Left lung (tissue), 14 donors: ENCODE measurements at places on chromosomes 1 and 21. TPM values are rescaled to one million over a fixed set of nuclear protein-coding genes. Genes with fewer than 3 reads are reported as not detected.

Gene FCGR1A
- total RNA-seq: 43.6 TPM

Gene HSD3B2
- total RNA-seq: not detected

Gene ELAVL4
- total RNA-seq: not detected

GRCh38 chr1:214913966-214914365 lies 168.6 kb upstream of the KCNK2 start:
- H3K27ac ChIP-seq: no peak overlapping the region
- no peaks in the 10 kb centered on the region for H3K27me3 ChIP-seq
- H3K36me3 ChIP-seq: no peaks in the 10 kb centered on the region
- no peaks in the 10 kb centered on the region for H3K4me1 ChIP-seq

DNA sequence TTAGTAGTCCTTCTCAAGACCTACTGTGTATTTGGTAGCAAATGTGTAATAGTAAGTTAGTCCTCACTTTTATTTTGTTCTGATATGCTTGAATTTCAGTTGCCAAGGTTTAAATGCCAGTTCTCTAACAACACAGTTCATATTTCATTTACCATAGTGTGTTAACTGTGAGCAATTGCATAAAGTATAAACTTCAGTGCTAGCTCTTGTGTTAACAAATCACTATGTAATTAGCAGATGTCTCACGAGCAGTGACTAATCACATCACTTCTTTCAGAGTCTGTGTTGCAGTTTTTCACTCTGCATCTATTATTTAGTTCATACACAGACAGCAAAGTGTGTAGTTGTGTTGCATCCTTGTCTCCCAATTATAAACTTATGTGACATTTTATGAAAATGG lies 47.8 kb downstream of the ZMYM4 start:
- no peaks in the 10 kb centered on the region for H3K4me1 ChIP-seq
- H3K27me3 ChIP-seq: no peaks in the 10 kb centered on the region
- no peak for DNase-seq
- no peak overlapping the region for H3K4me3 ChIP-seq

Gene KCNJ6
- total RNA-seq: 0.05 TPM

GRCh38 chr1:231036416-231036815 lies 3.6 kb downstream of the FAM89A start:
- H3K36me3 ChIP-seq: no peaks in the 10 kb centered on the region

Gene BRDT
- not detected for total RNA-seq

DNA sequence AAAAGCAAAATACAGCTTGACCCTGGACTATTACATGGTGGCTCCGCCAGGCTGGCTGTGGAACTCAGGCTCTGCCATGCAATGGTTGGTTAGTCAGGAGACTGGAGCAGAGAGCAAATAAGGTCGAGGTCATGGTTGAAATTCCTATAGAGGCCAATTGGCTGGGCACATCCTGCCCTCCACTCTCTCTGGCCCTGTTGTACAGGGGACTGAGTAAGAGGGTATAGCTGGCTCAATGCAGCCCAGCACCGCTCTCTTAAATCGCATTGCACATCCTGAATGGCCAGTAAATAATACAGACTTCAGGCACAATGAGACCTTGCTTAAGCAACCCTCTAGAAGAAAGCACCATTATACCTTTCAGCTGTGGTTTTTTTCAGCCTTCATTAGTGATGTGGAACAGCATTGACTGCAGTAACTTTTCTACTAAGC lies 59.3 kb upstream of the PPP2R5A start:
- H3K4me1 ChIP-seq: peaks cover 16% of the 10 kb centered on the region
- no peak overlapping the region for H3K27ac ChIP-seq
- no peaks in the 10 kb centered on the region for H3K36me3 ChIP-seq
- H3K4me3 ChIP-seq: no peak overlapping the region

GRCh38 chr21:14284481-14284880 lies 68.5 kb downstream of the RBM11 start:
- H3K27ac ChIP-seq: no peak overlapping the region
- no peak overlapping the region for H3K4me3 ChIP-seq
- no peaks in the 10 kb centered on the region for H3K4me1 ChIP-seq
- no peaks in the 10 kb centered on the region for H3K36me3 ChIP-seq
- DNase-seq: no peak

Gene HNRNPCL4
- not detected for total RNA-seq

DNA sequence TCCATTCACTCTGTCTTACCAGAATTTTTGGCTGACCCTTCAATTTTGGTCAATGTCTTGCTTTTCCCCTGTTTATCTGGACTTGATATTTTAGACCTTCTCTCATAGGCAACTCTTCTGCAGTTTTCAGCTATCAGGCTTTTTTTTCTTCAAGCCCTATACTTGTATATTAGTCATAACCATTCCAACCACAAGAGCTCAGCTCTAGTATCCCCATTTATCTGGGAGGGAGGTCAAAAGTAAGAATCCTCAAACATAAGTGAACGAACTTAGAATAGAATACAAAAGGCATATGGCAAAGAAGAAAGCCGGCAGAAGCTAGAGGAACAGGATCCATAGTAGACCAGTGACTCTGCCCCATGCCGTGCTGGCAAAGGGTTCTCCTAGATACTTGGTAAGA lies 45.9 kb upstream of the TNFSF4 start:
- no peaks in the 10 kb centered on the region for H3K27me3 ChIP-seq

Gene CHODL
- 0.37 TPM for total RNA-seq

GRCh38 chr1:147390185-147390542 lies 147.7 kb downstream of the CHD1L start:
- H3K27ac ChIP-seq: no peak overlapping the region
- DNase-seq: no peak
- H3K4me1 ChIP-seq: no peaks in the 10 kb centered on the region

DNA sequence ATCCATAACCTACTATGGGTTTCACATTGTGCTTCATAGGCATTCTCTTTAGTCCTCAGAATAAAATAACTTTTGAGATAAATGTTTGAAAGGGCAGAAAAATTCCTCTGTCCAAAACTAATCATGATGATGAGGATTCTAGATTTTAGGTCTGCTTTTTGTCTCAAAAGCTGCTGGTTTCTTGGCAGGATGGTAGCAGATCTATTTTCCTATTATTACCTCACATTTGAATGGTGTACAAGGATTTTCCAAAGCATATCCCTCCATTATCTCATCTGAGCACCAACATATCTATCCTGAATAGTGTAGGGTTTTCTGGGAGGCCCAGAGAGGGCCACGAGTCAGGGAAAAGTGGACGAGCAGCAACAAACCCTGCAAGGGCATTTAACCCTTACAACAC lies 201.9 kb downstream of the PLPP3 start:
- no peak overlapping the region for H3K27ac ChIP-seq
- no peak for DNase-seq
- no peak overlapping the region for H3K4me3 ChIP-seq

DNA sequence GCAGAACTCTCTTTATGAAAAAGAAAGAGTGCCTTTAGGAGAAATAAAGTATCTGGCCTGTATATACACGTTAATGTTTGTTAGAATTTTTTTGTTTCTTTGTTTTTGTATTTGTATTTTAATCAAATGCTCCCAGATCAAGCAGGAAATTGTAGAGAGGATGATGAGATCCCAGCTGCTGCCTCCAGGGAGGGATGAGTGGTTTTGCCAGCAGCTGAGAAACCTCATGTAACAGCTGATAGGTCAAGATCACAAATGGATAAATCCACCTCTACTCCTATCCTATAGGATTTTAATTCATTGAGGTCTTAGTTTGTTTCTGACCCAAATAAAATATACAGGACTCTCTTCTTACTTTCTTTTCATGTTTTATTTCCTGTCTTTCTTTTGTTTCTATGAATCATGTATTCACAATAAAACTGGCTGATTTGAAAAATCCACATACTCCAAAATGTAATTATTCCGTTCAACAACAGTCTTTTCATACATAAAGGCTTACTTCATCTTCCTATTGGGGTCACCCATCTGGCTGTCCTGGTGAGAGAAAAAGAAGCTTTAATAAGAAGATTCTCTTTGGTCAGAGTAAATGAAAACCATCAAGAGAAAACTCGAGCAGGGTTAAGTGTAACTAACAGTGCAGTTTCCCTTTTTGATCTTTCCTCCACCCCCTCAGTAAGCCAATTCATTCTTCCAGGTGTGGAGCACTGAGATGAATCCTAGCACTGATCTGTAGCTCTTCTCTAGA lies 129.3 kb upstream of the PLPPR5 start:
- H3K4me3 ChIP-seq: no peak overlapping the region
- H3K36me3 ChIP-seq: no peaks in the 10 kb centered on the region
- H3K27ac ChIP-seq: no peak overlapping the region
- no peak for DNase-seq
- H3K4me1 ChIP-seq: no peaks in the 10 kb centered on the region
- no peaks in the 10 kb centered on the region for H3K27me3 ChIP-seq

Gene YBEY
- total RNA-seq: 12.6 TPM

Gene CASZ1
- 44.0 TPM for total RNA-seq

Gene C1orf141
- total RNA-seq: 0.45 TPM

Gene STIL
- total RNA-seq: 3.6 TPM

DNA sequence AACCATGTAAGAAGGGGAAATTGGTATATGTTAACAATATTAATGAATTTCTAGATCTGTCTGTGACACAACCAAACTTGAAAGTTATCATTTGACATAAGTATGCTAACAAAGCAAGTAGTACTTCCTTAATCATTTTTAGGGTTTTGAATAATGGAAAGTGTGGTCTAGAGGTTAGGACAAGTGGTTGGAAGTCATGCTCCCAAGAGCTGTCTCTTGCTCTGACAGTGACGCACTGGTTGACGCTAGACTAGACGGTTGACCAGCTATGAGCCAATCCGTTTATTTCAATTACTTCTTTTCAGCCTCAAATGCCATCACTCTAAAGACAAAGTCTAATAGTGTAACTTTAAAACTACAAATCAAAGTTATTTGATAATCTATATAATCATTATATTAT lies 20.7 kb upstream of the RGS1 start:
- DNase-seq: no peak
- no peaks in the 10 kb centered on the region for H3K27me3 ChIP-seq
- H3K27ac ChIP-seq: no peak overlapping the region
- H3K4me1 ChIP-seq: no peaks in the 10 kb centered on the region

- no peaks in the 10 kb centered on the region for H3K36me3 ChIP-seq
- no peaks in the 10 kb centered on the region for H3K4me1 ChIP-seq
- DNase-seq: no peak
- no peak overlapping the region for H3K27ac ChIP-seq
Observed at GRCh38 chr21:25396135-25396711, 211.1 kb downstream of the MRPL39 start.

Gene RNU1-1
- 3,444 TPM for total RNA-seq

Gene COX20
- total RNA-seq: 27.1 TPM

DNA sequence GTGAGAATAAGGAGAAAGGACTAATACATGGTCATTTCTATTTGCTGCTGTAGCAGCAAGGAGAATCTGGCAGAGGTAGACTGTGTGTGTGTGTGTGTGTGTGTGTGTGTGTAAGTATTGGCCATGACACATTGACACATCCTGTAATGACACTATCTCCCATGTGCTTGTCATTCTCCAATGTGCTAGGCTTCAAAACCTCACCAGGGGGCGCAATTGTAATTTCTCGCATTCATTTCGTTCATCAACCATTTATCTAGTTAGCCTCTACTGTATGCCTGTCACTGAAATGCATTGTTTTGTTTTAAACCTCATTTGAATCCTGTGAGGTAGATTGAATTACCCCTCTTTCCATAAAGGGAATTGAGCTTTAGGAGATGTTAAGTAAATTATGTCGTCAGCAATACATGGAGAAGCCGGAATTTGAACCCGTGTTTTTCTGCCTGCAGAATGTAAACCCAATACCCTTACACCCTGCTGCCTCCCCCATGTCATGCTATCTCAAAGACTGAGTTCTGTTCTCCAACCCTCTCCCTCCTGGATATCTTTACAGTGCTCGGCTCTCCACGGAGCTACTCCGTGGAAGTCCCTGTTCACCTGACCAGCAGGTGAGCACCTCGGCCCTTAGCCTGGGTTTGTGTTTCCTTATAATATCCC lies 100.8 kb downstream of the UCK2 start:
- no peaks in the 10 kb centered on the region for H3K4me1 ChIP-seq
- H3K4me3 ChIP-seq: no peak overlapping the region
- no peaks in the 10 kb centered on the region for H3K27me3 ChIP-seq
- H3K36me3 ChIP-seq: no peaks in the 10 kb centered on the region

Gene RXFP4
- total RNA-seq: not detected

DNA sequence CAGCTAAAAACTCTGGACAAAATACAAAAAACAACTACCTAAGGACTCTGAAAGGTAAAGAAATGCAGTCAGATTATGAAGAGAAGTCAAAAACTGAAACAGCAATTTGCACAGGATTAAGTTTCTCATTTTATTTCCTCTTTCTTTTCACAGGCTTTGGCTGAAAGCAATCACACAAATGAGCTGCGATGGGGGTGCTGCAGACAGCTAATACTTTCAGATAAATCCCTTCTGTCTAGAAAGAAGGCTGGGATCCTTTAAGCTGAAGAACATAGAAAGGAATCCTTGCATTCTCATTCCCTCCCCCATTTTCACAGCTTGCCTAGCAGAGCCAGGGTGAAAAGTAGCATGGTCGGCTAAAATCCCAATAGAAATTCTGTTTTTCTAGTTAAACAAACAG lies 32.0 kb upstream of the PRDX6 start:
- no peaks in the 10 kb centered on the region for H3K4me1 ChIP-seq
- no peak for DNase-seq
- H3K36me3 ChIP-seq: no peaks in the 10 kb centered on the region
- H3K4me3 ChIP-seq: no peak overlapping the region
- H3K27me3 ChIP-seq: no peaks in the 10 kb centered on the region

Gene FCER1G
- 329 TPM for total RNA-seq

Gene IQCC
- total RNA-seq: 1.9 TPM

Gene SPATA45
- not detected for total RNA-seq

DNA sequence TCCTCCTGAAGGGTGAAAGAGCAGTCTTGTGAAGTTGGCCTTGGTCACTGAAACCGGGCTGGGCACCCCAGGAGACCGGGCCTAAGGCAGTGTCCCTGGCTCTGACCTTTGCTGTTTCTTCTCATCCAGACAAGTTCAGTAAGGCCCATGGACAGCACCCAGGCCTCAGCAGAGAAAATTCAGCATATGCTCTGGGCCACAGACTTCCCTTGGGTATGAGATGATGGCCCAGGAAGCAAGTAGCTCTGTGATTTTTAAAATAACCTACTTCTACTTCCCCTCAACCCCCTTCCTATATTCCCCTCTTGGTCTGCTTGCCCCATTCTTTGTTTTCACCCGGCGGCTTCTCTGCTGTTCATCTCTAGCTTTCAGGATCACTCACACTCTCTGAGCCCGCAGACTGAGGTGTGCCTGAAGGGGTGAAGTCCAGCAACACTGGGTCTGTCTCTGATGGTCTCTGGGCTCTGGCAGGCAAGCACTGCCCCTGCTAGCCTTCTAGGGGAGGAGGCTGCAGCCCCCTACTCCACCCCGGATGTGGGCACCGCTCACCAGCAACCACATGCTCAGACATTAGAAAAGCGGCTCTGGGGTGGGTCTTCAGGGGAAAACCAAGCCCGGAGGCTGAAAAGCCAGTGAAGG lies 2.9 kb upstream of the GPR25 start:
- DNase-seq: no peak
- no peak overlapping the region for H3K4me3 ChIP-seq
- H3K27me3 ChIP-seq: peaks cover 59% of the 10 kb centered on the region

DNA sequence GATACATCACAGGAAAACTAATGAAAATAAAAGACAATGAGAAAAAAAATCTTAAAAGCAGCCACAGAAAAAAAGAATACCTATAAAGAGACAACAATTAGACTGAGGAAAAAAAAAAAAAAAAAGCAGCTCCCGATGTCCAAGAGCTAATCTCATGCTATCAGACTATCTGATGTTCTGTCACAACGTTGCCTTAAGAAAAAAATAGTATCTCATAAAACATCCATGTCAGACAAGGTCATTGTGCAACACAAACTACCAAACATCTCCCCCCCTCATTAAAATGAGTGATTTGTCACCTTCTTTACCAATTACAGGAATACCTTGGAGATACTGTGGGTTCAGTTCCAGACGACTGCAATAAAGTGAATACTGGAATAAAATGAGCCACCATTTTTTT lies 68.9 kb downstream of the ZNF644 start:
- no peaks in the 10 kb centered on the region for H3K27me3 ChIP-seq
- no peak overlapping the region for H3K27ac ChIP-seq
- no peak for DNase-seq
- no peak overlapping the region for H3K4me3 ChIP-seq
